ENCODE measurements at places on chromosomes 7 and 10.

DNA sequence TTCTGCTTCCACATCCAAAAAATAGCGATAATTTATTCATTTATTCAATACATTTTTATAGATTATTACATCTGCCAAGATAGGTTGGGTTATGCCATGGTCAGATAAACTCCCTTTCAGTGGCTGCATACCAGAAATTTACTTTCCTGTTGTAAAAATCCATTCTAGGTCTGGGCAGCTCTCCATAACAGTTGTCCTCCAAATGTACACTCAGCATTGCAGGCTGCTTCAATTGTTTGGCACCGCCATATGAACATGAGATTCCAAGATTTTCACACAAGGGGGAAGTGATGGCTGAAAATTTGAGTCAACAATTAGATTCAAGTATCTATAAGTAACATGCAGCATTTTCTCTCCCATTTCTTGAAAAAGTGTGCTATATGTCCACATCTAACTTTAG, 568.7 kb downstream of the ETV1 start:
- no peak for DNase-seq

DNA sequence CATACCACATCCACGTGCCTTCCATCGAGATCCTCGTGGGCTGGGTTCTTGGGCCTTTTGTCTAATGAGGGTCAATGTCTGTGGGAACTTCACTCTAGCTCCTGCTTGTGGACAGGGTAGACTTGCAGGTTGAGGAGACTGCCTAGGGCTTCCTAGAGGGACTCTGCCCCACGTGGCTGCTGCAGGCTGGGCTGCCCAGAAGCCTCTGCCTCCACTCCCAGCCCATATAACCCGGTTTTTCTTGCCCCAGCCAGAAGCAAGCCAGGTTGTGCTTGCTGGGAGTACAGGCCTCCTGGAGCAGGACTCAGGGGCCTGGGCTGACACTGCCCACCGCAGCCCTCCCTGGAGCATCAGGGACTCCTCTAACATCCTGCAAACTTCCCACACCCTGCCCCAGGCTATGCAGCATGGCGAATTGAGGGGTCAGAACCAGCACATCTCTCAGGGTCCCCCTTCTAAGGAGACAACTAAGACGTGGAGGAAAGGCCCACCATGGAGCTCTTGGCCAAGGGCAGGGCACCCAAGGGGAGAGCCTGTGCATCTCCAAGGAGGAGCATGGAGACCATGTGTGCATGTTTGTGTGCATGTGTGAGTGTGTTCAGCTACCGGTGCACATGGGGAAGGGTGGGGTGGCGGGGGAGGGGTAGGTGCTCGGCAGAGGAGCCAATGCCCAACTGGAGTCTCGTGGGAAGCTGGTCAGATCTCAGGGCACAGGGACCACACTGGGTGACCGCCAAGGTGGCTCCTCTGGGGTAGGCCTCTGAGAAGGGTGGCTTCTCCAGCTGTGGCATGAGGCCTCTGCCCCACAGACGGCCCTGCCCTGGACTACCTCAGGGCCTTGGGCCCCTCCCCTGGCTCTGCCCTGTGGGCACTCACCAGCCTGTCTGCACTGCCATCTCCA, 62.6 kb downstream of the RASGEF1A start:
- no peak for DNase-seq

DNA sequence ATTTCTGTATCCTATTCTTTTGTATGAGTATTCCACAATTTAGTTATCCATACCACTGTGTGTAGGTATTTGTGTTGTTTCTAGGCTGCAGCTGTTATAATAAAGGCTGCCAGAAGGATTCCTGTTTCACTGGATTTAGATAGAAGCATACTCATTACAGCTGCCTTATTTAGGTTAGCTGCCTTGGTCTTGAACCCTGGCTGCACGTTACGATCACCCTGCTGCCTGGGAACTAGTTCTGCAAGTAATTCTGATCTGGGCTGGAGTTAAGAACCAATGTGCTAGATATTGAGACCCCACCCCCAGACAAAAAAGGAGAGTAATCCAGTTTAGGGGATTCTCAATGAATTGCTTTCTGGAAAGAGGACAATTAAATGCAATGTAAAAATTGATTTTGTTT, 43.1 kb downstream of the CCDC71L start:
- no peak for DNase-seq

- DNase-seq = no peak
Measured at GRCh38 chr7:92276460-92276864, 30.7 kb downstream of the ANKIB1 start.

- DNase-seq = no peak
Measured at GRCh38 chr10:69577268-69578232, 4.3 kb upstream of the NEUROG3 start.

DNA sequence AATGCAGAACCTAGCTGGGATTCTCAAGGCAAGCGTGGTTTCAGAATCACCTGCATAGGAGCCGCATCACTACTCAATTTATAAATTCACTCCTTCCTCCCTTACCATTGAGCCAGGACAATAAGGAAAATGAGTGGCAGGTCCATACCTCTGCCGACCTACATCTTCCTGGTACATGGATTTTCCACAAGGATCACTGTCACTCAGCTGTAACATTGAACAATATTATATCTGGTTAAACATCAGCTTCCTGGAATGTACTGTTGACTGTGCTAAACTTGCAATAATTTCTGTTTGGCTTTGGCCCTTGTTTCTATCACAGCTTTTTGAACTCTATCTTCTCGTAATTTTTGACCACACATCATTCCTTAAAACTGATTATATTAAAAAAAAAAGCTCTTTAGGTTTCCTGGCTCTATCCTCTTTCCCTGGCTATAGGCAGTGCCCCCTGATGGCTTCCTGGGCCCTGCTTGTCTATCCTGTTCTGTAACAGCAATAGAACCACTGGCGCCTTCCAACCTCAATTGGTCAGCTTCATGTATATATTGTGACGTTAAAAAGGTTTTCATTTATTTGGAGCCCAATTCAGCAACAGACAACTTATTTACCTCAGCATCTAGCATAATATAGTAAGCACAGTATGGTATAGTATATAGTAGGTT, 59.2 kb downstream of the RNLS start:
- DNase-seq = no peak

DNA sequence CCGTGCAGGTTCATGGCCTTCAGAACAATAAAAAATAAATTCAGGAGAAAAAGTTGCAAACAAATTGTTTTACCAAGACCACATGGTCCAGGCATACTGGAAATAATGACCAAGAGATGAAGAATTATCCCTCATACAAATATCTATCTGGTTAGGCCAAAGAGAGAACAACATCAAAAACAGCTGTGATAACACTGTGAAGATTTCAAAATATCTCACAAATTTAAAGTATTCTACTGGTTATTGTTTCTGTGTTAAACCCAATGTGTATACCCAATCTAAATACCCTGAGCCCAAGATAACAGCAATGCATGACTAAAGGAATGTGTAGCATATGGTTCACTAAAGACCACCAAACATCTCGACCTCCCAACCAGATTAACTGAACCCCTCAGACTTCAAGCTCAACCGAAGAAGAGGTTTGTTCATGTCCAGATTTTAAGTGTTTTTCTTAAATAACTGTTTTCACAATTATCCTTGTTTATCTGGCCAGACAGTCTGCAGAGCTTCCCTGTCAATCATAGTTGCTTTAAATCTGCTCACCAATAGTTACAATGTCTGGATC, 10.9 kb downstream of the OR9A2 start:
- DNase-seq = no peak

DNA sequence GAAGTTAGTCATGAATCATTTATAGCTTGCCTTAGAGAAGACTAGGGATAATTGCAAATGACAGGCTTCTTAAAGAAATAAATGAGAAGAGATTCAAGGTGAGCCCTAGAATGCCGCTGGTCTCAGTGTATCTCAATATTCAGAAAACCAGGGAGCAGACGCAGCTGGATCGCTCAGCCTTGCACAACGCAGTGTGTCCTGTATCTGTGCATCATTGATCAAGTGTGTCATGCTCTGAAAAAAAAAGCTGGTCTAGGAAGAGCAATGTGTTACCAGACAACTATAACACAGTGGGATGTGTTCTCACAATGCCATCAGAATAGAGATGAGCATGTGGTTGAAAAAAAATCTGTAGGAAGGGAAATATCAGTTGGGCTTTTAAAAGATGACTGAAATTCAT, 230.1 kb downstream of the CALN1 start:
- DNase-seq = no peak

- DNase-seq = no peak
Measured at GRCh38 chr7:13829914-13830900, 159.3 kb downstream of the ETV1 start.

- no peak for DNase-seq
Measured at GRCh38 chr10:2263561-2263960, 526.2 kb upstream of the ADARB2 start.

Measured in stimulated activated CD4-positive, alpha-beta T cell treated with anti-CD3 and anti-CD28 coated beads, Interleukin-4, amount 100 ng/mL, for 48 hours (primary cell).